ENCODE measurements at places on chromosomes 6 and 20. TPM values are rescaled to one million over a fixed set of nuclear protein-coding genes. Genes with fewer than 3 reads are reported as not detected.
A peak's percentile ranks its signal among the peaks of the same experiment; 100 is the strongest.

DOK5 gene
- not detected for total RNA-seq

DNA sequence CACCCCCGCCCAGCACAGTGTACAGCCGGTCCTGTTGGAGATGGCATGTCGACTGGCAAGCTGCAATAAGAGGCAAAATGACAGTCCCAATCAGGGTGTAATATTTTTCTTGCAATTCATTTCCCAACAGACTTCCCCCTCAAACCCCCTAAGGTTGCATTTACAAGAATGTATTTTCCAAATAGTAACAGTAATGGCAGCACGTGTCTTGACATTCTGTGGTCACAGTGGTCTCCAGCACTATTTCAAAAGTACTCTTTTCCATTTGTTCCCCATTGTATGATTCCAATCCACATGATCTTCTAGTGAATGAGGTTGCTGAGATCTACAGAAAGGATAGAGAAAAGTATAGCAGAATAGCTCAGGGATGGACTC, 97.8 kb upstream of the CARMIL1 start:
- no peaks in the 10 kb centered on the region for H3K36me3 ChIP-seq
- no peak overlapping the region for H3K4me3 ChIP-seq
- DNase-seq, result no peak
- H3K27me3 ChIP-seq, result peaks cover 4% of the 10 kb centered on the region

SLC22A2 gene
- total RNA-seq, result not detected

GRCh38 chr6:157951828-157952227, 29.8 kb upstream of the SYNJ2 start:
- H3K4me3 ChIP-seq, result no peak overlapping the region
- DNase-seq, result no peak
- H3K4me1 ChIP-seq, result peaks cover 6% of the 10 kb centered on the region
- H3K27me3 ChIP-seq, result peaks cover 24% of the 10 kb centered on the region
- H3K27ac ChIP-seq, result no peak overlapping the region
- no peaks in the 10 kb centered on the region for H3K36me3 ChIP-seq

DNA sequence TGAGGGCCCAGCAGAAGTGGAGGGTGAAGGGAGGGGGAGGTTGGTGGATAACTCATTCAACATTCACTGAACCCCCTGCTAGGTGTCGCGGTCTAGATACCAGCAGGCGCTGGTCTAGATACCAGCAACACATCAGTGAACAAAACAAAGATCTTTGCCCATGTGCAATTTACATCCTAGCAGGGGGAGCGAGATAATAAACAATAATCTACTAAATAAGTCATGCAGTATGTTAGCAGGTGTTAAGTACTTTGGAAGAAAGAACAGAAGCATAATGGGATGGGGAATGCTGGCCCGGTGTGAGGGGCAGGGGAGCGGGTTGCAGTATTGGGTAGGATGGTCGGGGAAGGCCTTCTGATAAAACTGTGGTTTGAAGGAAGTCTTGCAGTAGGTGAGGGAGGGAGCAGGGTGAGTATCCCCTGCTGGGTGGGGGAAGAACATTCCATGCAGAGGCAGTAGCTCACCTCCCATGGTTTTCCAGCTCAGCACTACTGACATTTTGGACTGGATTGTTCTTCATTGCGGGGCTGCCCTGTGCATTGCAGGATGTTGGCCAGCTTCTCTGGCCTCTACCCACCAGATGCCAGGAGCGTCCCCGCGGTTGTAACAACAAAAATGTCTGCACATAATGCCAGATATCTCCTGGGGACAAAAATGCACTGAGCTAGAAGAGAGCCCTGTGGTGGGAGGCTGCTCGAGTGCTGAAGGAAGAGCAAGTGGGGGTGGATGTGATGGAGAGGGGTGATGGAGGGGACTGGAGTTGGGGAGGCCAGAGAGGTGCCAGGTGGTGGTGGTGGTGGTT, 117.3 kb downstream of the TOX2 start:
- no peak overlapping the region for H3K4me3 ChIP-seq
- H3K4me1 ChIP-seq, result no peaks in the 10 kb centered on the region

PACRG gene
- total RNA-seq, result not detected

- no peaks in the 10 kb centered on the region for H3K4me1 ChIP-seq
- H3K27ac ChIP-seq, result no peak overlapping the region
- no peaks in the 10 kb centered on the region for H3K36me3 ChIP-seq
- H3K27me3 ChIP-seq, result no peaks in the 10 kb centered on the region
- DNase-seq, result no peak
- no peak overlapping the region for H3K4me3 ChIP-seq
Observed at GRCh38 chr6:84467296-84467695, 239.9 kb upstream of the CEP162 start.

- H3K4me1 ChIP-seq, result no peaks in the 10 kb centered on the region
- DNase-seq, result no peak
- peaks cover 37% of the 10 kb centered on the region for H3K27me3 ChIP-seq
- H3K4me3 ChIP-seq, result no peak overlapping the region
Observed at GRCh38 chr20:43936805-43937204, 22.2 kb downstream of the TOX2 start.

GRCh38 chr6:5151955-5152401, 66.8 kb downstream of the PPP1R3G start:
- H3K27ac ChIP-seq, result no peak overlapping the region
- H3K4me1 ChIP-seq, result no peaks in the 10 kb centered on the region
- no peaks in the 10 kb centered on the region for H3K27me3 ChIP-seq
- no peaks in the 10 kb centered on the region for H3K36me3 ChIP-seq
- no peak for DNase-seq

DNA sequence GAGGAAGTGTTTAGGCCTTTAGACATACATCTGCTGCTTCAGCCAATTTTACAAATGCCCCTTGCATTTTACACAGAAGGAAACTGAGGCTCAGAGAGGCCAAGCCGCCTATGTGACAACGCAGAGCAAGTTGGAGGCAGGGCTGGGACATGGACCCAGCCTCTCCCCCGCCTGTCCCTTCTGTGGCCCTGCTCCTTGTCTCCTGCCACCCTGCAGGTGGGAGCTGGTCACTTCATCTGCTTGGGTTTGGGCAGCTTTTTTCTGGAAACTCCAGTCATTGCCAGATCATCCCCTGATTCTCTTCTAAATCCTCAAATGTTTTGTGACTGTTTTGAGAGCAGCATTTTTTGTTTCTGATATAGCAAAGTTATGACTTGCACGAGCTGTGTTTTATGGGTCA, 68.9 kb downstream of the DLGAP4 start:
- H3K4me1 ChIP-seq, result no peaks in the 10 kb centered on the region
- no peak overlapping the region for H3K27ac ChIP-seq
- no peaks in the 10 kb centered on the region for H3K36me3 ChIP-seq
- no peak overlapping the region for H3K4me3 ChIP-seq

ULBP1 gene
- total RNA-seq, result 3.5 TPM

FAM209B gene
- not detected for total RNA-seq

DNA sequence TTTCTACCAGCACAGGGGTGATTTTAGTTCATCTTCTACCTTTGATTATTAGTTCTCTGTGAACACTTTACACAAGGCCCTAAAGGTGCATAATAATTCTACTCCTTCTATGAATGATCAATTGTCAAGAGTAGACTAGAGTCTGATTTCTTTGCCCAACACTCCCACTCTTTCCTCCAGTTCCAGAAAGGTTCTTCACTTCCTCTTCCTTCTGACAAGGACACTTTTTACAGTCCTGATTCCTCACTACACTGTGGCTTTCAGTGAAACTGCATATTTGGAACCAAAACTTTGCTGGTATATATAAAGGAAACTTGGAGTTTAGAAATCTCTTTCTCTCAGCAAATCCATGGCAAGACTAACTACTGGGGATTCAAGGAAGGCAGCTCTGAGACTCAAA, 10.6 kb upstream of the RSPO3 start:
- H3K4me1 ChIP-seq, result no peaks in the 10 kb centered on the region
- H3K4me3 ChIP-seq, result no peak overlapping the region
- H3K27ac ChIP-seq, result no peak overlapping the region
- no peak for DNase-seq

DNA sequence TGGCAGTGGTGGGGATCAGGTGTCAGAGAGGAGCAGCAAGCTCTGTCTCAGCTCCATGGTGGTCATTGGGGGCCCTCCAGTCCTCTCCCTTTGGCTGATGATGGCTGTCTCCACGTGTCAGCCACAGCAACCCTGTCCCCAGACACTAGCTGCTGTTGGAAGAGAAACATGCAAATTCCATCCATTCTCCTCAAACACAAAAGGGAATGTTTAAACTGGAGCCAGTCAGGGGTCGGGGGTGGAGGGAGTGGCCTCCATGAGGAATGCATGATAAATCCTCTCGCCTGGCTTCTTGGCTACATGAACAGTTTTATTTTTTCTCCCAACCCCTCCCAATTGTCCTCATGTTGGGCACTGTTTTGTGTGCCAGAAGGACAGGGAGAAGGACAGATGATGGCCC, 86.4 kb downstream of the EDN3 start:
- no peak overlapping the region for H3K27ac ChIP-seq
- DNase-seq, result no peak
- H3K27me3 ChIP-seq, result no peaks in the 10 kb centered on the region
- H3K36me3 ChIP-seq, result no peaks in the 10 kb centered on the region
- H3K4me3 ChIP-seq, result no peak overlapping the region

DNA sequence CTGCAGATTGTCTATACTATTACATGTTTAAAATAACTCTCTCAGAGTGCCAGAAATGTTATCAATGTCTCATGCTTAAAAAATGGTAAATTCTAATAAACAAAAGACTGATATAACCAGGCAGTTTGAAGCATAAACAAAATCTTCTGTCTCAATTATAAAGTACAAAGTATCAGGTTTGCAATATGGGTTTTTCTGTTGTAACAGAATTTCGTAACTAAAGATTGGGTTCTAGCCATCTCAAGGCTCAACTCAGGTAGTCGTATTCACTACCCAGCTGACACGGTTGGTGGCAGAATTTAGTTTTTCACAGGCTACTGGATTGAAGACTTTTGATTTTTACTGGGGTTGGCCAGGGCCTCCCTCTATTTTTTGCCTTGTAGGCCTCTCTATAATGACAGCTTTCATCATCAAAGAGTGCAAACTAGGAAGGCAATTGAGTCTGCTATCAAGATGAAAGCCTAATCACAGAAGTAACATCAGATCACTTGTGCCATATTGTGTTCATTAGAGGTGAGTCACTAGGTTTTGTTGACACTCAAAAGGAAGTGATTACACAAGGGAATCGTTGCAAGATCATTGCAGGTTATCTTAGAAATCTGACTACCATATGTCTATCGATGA, 3.6 kb downstream of the CYP39A1 start:
- no peaks in the 10 kb centered on the region for H3K36me3 ChIP-seq
- H3K4me1 ChIP-seq, result no peaks in the 10 kb centered on the region
- H3K4me3 ChIP-seq, result no peak overlapping the region
- peaks cover 11% of the 10 kb centered on the region for H3K27me3 ChIP-seq
- no peak for DNase-seq
- H3K27ac ChIP-seq, result no peak overlapping the region

- no peaks in the 10 kb centered on the region for H3K4me1 ChIP-seq
- no peaks in the 10 kb centered on the region for H3K36me3 ChIP-seq
- no peak overlapping the region for H3K27ac ChIP-seq
- no peaks in the 10 kb centered on the region for H3K27me3 ChIP-seq
- no peak overlapping the region for H3K4me3 ChIP-seq
Observed at GRCh38 chr6:5570641-5571040, 309.3 kb downstream of the FARS2 start.

- DNase-seq, result peak; percentile 68
- H3K4me1 ChIP-seq, result peaks cover 51% of the 10 kb centered on the region
- H3K27ac ChIP-seq, result peak overlapping the region; percentile 68
- H3K27me3 ChIP-seq, result no peaks in the 10 kb centered on the region
- no peak overlapping the region for H3K4me3 ChIP-seq
Observed at GRCh38 chr6:14727494-14728395, 518.1 kb upstream of the JARID2 start.

MAP7 gene
- total RNA-seq, result 6.1 TPM

DNA sequence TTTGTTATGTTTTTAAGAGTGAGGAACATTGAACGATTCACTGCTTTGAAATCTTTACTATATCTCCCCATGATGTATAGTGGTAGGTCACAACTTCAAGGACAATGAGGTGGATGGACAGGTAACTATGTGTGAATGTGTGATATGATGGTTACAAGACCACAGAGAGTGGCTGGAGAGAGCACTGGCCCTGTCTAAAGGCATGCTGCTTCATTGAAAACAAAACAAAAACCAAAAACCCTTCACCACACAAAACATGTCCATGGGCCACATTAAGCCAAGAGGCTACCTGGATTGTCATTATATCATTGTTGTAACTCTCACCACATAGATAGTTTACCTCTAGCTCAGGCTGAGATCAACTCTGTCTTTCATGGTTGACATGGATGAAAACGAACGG, 180.6 kb upstream of the TENT5A start:
- H3K4me1 ChIP-seq, result peaks cover 11% of the 10 kb centered on the region
- H3K27me3 ChIP-seq, result no peaks in the 10 kb centered on the region
- DNase-seq, result no peak
- no peak overlapping the region for H3K4me3 ChIP-seq
- H3K36me3 ChIP-seq, result no peaks in the 10 kb centered on the region

DNA sequence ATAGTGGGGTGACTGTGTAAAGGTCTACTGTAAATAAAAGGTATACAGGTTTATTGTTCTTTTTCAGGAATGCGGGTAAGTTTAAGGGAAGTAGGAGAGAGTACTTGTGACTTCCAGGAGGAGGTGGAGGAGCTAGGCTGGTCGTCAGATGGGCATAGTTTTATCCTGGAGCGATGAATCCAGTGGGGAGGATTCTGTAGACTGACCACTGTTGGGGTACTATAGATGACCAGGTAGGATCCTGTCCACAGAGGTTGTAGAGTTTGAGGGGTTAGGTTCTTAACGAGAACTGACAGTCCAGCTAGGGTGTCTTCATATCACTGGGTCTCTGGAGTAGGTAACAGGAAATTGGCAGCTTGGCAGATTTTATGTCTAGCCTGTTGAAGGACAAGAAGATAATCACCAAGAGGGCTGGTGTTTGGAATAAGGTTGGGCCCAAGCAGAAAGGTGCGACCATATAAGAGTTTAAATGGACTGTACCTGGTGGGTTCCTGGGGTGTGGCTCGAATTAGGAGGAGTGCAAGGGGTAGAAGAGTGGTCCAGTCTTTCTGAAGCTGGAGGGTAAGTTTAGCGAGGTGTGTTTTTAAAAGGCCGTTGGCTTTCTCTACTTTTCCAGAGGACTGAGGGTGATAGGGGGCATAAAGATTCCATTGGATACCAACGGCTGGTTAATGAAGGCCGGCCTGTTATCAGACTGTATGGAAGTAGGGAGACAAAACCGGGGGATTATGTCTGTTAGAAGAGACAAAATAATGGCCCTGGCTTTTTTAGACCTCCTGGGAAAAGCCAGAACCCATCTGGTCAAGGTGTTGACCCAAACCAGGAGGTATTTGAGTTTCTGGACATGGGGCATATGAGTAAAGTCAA, 751.3 kb upstream of the ADGRB3 start:
- DNase-seq, result no peak
- no peaks in the 10 kb centered on the region for H3K27me3 ChIP-seq
- H3K36me3 ChIP-seq, result peaks cover 76% of the 10 kb centered on the region
- peak overlapping the region; percentile 93 for H3K4me3 ChIP-seq

DNA sequence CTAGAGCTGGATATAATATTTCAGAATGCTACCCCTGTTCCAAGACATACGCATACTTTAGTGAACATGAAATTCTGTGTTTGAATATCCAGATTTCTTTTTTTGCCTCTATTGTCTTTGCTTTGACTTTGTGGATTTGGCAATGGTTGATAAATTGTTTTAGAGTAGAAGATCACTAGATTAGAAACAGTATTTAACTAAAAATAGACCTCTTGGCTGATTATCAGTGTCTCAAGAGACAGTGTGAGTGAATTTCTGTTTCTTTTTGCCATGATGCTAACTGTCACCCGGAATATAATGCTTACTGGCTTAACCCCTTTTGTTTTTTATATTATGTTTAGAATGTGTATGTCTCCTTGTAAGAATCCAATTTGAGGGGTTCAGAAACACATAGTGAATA, 102.5 kb downstream of the PLCB1 start:
- no peak overlapping the region for H3K27ac ChIP-seq
- no peak overlapping the region for H3K4me3 ChIP-seq
- no peaks in the 10 kb centered on the region for H3K4me1 ChIP-seq
- no peaks in the 10 kb centered on the region for H3K27me3 ChIP-seq

Measured in K562 (cell line).